ENCODE measurements at places on chromosomes 13 and 19.

GRCh38 chr19:1943661-1944087 is 2.7 kb downstream of the CSNK1G2 start:
- no peak for DNase-seq

DNA sequence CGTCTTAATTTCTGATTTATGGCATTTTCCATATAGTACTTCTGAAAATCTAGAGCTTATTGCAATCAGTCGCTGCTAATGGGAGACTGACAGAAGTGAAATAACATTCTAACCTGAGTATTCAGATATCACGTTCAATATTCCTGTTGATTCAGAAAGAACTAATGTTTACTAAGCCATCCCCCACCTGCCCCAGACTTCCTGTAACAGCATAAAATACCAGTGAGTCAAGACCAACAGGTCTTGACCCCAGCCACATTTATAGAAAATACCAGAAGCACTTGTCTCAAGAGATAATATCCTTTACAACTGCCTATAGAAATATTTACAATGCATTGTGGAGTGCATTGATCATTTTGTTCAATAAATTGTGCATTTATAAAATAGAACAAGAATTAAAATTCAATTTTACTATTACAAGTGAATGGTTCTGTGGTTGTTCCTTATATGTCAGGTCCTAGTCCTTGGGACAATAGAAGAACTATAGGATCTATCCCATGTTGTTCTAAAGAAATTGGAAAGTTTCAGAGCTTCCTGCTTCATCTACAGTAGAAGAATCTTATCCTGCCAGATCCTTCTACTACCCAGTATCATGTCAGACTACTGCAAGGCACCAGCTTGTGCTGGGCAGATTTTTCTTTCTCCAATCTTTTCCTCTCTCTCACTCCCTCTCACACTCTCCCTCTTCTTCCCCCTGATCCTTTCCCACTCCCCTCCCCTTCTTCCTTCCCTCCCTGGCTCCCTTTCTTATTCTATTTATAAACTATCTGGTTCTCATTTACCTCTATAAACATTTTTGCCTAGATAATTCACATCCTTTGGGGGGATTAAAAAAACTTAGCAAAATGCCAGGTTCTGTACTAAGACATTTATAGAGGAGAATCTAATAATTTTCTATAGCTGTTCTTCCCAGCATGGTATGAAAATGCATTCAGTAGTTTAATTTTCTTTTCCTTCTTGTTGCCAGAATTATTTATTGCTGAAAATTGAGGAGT is 629.9 kb downstream of the DIAPH3 start:
- no peak for DNase-seq

DNA sequence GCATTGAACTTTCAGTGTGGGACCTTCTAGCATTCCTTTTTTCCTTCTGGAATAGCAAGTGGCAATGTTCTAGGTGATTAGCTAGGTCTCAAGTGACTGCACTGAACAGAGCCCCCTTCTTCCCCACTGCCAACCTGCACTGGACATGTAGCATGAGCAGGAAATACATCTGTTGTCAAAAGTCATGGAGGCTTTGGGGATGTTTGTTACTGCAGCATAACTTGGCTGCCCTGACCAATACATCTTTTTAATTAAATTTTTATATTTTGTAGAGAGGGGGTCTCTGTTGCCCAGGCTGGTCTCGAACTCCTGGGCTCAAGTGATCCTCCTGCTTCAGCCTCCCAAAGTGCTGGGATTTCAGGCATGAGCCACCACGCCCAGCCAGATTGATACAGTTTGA is 163.6 kb downstream of the CACNA1A start:
- DNase-seq: no peak

DNA sequence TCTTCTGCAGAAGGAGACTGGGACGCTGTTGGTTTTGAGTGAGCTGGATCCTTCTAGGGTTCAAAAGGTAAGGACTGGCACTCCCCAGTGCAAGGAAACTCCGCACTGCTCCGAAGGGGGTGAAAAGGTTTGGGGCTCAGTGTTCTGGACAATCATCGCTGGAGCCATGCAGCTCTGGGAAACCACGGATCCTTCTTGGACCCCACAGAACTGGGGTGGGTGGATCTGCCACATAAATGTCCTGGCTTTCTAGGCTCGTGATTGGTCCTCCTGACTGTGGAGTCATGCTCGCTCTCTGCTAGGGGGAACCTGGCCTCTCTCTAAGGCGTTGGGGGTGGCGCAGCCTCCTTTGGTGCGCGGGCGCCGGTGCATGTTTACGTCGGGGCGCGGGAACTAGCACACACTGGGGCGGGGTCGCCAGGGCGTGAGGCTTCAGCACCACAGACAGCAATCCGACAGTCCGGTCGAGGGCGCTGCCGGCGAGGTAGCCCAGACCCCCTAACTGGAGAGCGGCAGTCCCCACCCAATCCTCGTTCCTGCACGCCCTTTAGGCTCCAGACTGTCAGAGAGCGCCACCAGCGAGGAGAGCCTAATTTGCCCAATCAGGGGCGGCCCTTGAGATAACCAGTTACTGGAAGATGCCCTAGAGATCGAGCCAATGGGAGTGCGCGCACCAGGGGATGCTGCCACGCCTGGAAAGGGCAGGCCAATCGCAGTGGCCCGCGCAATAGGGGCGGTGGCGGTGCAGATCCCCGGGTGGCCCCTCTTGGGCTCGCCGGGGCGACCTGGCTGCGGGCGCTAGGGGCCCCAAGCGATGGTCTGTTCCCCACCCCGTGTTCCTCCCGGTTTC is 913 bp upstream of the ELAVL3 start:
- peak; percentile 66 for DNase-seq

DNA sequence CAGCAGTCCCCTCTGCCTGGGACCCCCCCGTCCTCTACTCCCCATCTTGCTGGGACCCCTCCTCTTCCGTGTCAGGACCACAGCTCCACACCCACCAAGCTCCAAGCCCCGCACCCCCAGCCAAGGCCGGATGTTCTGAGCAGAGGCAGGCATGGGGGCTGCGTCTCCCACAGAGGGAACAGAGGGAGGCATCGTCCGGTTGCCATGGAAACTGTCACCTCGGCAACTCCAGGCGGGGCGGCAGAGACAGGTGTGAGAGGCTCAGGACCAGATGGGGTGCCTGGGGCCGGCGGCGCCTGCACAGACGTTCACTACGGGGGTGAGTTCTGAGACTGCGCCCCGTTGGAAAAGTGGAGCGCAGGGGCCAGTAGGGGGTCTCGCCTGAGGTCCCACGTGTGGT is 5.4 kb downstream of the RNU6-9 start:
- peak; percentile 58 for DNase-seq

DNA sequence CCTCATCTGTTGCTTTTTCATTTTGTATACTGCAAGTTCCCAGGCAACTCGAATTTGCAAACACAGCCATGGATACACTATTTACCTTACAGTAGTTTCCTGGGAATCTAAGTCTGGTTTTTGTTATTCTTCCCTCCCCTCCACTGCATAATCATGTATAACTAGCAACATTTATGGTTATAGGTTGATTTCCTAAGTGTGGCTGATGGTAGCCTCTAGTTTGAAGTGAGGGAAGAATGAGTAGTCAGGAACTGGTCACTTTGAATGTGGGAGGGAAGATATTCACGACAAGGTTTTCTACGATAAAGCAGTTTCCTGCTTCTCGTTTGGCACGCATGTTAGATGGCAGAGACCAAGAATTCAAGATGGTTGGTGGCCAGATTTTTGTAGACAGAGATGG is at the start of gene KCNRG:
Gene KCNRG (plus strand): TSS at position 187 of the 400 bp plus-strand sequence. CDS start 50 bp downstream, at position 237.
- no peak for DNase-seq

GRCh38 chr13:105395041-105395440 is 1140.4 kb downstream of the EFNB2 start:
- DNase-seq: no peak

DNA sequence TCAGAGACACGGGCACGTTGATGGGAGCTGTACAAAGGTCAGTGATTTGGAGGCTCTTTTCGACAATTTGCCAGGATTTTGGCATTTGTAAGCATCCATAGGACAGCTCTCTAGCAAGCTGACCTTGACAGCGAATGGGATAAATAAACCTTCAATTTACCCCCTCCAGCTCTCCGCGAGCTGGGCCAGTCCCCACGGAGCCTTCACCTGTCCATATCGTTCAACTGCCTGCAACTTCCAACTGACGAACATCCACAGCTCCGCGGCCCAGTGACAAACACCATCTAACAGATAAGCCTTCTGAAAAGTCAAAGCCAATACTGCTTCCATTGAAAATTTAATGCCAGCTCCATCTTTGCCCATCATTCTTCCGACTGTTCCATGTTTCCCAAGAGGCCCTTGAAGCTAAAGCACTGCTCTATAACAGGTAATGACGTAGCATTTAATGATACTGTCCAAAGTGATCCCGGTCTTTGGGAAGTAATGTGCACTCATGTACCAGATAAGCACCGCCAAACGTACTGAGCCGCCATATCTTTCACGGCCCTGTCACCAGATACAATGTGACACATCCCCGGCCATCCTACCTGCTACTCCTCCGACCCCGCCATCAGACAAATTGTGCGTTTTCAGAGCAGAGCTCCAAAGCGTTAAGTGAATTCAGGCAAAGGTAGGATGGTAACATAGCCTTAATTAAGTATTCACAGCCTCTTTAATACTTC is 365.3 kb upstream of the ZNF507 start:
- no peak for DNase-seq

- DNase-seq: no peak
Measured at GRCh38 chr19:34539396-34539795, 57.8 kb downstream of the WTIP start.

- no peak for DNase-seq
Measured at GRCh38 chr19:17530586-17530985, 19.1 kb downstream of the PGLS start.

DNA sequence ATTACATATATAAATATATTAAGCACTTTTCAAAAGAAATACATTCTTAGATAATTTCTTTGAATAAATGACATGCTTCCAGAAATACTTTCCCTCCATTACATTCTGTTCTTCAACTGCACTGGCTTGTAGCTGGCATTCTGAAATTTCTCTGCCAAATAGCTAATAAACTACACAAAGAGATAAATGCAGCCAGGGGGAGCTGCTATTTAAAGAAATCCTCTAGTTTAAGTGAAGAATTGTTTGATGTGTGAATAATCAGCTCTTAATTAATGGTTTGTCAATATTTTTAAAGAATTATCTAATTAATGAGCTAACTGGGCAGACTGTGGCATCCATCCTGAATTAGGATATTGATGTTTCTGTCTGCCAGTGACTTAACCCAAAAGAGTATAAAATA is 30.7 kb downstream of the SLC7A1 start:
- no peak for DNase-seq

- no peak for DNase-seq
Measured at GRCh38 chr19:7456964-7457541, 31.8 kb downstream of the PEX11G start.

Measured in CD4-positive, alpha-beta T cell treated with Interleukin-6 for 4 hours (primary cell).